ENCODE measurements at places on chromosomes 1 and 21.

DNA sequence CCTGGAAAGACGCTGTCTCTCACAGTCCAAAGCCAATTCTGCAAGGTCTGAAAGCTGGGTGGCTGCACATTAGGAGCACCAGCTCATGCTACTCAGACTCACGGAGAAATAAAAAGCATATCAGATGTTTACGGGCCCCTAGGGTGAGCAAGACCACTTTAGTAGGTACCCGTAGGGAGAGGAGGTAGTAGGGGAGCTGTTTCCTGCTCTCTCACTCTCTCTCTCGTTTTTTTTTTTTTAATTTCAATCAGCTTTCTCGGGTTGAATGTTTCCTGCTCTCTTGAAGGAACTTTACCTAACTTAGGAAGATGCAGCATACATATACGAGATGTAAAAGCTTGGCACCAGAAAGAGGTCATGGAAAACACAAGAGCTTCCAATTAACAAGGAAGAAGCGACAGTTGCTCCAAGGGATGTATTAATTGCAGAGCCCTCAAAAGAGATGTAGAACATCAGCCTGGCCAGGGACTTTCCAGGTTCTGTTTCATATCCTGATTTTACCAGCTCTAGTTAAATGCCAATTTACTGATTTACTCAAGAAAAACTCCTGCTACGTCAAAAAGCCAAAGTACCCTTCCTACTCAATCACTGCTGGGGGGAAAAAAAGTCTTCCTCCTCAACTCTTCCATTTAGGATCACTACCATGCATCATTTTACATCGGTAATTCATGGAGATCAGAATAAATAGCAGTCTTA lies 3.1 kb downstream of the LORICRIN start:
- no peak for DNase-seq

DNA sequence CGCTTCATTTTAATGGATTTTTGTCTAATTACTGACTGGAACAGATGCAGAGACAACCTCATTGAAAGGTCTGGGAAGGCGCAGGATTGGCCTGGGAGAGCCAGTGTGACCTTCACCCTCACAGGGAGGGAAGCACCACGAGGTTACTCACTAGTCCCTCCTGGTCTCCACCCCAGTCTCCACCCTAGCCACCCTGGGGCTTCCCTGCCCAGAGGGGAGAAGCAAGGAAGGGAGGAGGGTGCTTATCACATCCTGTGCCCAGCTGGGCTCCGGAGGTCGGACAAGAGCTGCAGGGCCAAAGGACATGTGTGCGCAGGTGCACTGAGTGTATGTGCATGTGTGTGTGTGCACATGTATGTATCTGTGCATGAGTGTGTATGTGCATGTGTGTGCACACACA lies 220.1 kb upstream of the VAMP3 start:
- no peak for DNase-seq

- DNase-seq, result no peak
Measured at GRCh38 chr1:233315718-233316301, 11.7 kb upstream of the MAP3K21 start.

DNA sequence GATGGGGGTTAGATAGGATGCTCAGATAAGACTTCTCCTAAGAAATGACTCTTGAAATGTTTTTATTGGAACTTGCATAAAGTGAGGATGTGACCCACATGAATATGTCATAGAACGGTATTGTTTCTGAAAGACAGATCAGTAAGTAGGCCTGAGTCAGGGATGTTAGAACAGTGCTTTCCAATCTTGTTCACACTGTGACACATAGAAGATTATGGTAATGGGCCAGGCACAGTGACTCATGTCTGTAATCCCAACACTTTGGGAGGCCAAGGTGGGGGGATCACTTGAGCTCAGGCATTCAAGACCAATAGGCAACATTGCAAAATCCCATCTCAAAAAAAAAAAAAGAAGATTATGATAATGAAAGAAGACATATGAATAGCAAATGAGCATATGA lies 32.9 kb downstream of the FMO4 start:
- DNase-seq, result no peak

DNA sequence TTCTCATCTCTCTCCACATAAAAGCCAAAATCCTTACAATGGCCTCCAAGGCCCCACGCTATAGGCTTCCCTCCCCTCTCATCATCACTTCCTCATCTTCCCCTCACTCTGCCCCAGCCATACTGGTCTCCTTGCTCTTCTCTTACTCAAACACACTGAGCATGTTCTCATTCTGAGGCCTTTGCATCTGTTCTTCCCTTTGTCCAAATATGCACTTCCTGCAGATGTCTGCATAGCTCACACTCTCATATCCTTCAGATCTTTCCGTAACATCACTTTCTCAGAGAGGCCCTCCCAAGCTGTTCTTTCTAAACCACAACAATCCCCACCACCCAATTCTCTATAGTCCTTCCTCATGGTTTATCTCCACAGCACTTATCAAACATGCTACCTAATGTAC lies 284.1 kb downstream of the HHIPL2 start:
- peak; percentile 15 for DNase-seq

GRCh38 chr1:66227966-66228365 lies 306.0 kb upstream of the SGIP1 start:
- no peak for DNase-seq

DNA sequence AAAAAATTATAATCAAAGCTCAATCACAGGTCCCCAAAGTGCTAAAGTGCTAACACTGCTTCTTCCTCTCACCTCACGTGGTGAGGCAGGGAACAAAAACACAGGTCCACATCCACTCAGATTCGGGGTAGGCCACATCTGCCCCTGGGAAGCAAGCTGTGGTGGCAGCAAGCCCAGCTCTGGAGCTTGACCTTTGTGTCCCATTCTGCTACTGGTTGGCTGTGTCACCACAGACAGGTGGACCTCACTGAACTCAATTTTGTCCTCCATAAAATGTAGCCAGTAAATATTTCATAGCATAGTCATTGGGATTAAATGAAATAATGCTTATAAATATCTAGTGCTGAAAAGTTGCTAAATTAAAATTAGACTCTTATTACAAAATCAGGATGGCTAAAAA lies 8.5 kb downstream of the AZIN2 start:
- DNase-seq, result no peak

- DNase-seq, result no peak
Measured at GRCh38 chr1:54259546-54260140, 59.7 kb downstream of the MRPL37 start.

GRCh38 chr1:44411861-44412260 lies 6.8 kb downstream of the RNF220 start:
- no peak for DNase-seq

DNA sequence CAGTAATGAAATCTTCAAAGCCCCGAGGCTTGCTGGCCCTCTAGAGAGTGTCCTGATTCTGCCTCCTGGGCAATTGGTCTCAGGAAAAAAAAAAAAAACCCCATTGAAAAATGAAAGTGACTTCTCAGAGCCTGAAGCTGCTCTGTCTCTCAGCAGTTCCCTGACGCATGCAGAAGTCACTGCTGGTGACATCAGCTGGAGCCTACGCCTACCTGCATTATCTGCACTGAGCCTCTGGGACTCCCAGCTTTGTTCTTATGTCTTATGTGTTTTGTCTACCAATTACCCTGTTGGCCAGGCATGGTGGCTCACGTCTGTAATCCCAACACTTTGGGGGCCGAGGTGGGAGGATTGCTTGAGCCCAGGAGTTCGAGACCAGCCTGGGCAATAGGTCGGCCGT lies 10.1 kb upstream of the SLC25A33 start:
- DNase-seq, result no peak

GRCh38 chr21:26130249-26130881 lies 40.2 kb downstream of the APP start:
- DNase-seq, result no peak

DNA sequence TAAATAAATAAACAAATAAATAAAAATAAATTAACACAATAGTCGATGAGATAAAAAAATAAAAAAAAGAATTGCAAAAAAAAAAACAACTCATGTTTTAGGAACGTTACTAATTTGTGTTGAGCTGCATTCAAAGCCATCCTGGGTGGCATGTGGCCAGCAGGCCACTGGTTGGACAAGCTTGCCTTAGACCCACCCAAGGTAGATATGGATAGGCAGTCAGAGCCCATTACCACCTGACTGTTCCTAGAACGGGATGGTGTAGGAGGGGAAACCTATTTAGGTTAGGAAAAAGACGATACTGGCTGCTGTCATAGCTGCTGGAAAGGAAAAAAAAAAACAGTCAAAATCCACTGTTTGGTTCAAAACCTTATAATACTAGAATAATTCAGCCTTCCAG lies 40.8 kb downstream of the HTR6 start:
- no peak for DNase-seq

All from activated naive CD4-positive, alpha-beta T cell treated with anti-CD3 and anti-CD28 coated beads for 36 hours (primary cell).